NCI-H345 (cell line): ENCODE measurements at places on chromosomes 2 and 18.
A peak's percentile ranks its signal among the peaks of the same experiment; 100 is the strongest.

- peak; percentile 70 for DNase-seq
These were observed 526.9 kb downstream of the TMEM182 start for GRCh38 chr2:103288696-103289095.

GRCh38 chr2:183035954-183036669 is 2.1 kb downstream of the NCKAP1 start:
- no peak for DNase-seq

- no peak for DNase-seq
These were observed 233.0 kb downstream of the ACTR3 start for GRCh38 chr2:114122930-114123329.

GRCh38 chr2:204749319-204749718 is 204.0 kb downstream of the PARD3B start:
- no peak for DNase-seq

DNA sequence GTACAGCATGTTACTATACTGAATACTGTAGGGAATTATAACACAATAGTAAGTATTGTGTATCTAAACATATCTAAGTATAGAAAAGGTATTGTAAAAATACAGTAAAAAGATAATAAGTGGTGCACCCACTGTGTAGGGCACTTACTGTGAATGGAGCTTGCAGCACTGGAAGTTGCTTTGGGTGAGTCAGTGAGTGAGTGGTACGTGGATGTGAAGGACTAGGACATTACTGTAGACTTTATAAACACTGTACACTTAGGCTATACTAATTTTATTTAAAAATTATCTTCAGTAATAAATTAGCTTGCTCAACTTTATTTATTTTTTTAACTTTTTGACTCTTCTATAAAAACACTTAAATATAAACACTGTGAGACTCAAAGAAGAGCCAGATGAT is 82.6 kb downstream of the MTA3 start:
- DNase-seq = no peak

- no peak for DNase-seq
These were observed 30.0 kb upstream of the MBP start for GRCh38 chr18:77162580-77162979.

DNA sequence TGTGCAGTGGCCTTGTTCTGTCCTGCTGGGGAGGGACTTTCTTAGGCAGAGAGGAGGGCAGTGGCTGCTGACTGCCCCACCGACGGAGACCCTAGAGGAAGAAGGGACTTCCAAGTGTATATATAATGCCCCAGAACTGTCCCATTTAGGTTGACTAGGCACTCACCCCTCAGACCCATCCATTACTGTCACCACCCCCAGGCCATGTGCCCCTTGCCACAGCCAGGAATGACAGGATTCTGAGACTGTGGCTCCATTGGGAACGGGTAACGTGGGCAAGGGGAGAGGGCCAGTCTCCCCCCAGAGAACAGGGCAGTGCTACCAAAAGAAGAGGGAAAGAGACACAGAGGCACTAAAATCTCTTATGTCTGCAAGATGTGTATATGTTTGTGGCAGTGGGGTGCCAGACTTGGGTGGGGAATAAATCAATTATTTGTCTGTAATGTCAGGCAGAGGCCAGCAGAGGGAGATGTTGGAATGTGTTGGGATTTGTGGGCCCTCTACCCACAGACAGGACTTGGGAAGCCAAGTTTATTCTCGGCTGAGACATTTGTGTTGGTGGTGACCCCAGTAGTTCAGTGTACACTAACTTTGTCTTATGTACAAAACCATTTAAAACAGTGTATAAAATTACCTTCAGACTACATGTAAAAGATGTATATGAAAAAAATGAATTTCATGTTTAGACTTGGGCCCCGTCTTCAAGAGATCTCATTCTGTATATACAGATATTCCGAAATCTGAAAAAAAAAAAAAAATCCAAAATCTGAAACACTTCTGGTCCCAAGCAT is 24.0 kb upstream of the TMEM37 start:
- DNase-seq = peak; percentile 69

- DNase-seq = no peak
These were observed 28.4 kb downstream of the M1AP start for GRCh38 chr2:74619651-74620297.

- DNase-seq = no peak
These were observed 446.7 kb downstream of the SETBP1 start for GRCh38 chr18:45127405-45127804.

GRCh38 chr2:237747189-237747588 is 51.4 kb upstream of the RBM44 start:
- no peak for DNase-seq
